PC-3 (cell line): ENCODE measurements at places on chromosomes 5 and 9. TPM values are rescaled to one million over a fixed set of nuclear protein-coding genes. Genes with fewer than 3 reads are reported as not detected.

The PCDHGC4 gene
- 0.58 and 1.5 TPM in 2 replicates for total RNA-seq

The PKD2L2 gene
- total RNA-seq: not detected in 2 replicates

The SLC45A2 gene
- not detected in 2 replicates for total RNA-seq

The KYAT1 gene
- 7.4 and 12.9 TPM in 2 replicates for total RNA-seq

The PCDH12 gene
- total RNA-seq: 0.15 TPM in 1 of 2 replicates, not detected in the other

The KIF24 gene
- 4.7 and 5.0 TPM in 2 replicates for total RNA-seq

The S1PR3 gene
- total RNA-seq: 8.4 and 10.0 TPM in 2 replicates

DNA sequence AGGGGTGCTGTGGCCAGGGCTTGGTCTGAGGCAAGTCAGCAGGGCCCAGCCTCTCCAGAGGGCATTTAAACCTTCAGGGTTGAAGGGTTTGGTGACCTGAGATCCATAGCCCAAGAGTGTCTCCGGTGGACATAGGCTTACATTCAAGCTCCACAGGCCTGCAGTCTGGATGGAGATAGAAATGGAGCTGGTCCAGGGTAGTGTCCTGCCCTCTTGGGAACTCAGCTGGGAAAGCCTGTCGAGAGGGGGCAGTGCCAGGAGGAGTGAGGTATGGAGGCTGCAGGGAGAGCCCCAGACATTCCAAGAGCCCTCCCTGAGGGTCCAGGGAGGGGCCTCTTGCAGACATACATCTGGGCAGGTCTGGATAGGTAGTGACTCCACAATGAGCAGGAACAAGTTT lies 177.0 kb upstream of the MVB12B start:
- DNase-seq: no peak

DNA sequence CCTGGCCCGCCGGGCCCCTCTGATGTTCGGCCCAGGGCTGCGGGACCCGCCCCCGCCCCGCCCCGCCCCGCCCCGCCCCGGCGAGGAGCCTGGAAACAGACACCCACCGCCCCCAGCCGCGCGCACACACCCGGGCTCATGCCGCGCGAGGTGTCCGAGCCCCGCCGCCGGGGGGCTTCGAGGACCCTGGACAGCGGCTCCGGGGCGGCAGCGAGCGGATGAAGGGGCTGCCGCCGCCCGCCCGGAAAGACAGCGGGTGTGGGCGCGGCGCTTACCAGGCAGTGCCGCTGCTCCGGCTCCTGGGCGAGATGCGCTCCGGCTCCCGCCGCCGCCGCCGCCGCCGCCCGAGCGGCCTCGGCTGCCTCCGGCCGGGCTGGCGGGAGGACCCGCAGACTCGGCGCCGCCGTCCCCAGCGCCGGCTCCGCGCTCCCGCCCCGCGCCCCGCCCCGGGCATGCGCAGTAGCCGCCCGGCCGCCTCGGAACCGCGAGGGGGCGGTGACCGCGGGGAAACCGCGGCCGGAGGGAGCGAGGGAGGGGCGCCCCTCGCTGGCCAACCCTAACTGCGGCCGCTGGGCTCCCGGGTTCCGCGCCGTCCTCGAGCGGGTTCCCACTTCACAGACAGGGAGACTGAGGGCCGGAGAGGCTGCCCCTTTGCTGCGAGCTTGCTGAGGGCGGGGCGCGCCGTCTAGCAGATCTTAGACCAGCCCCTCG lies at the start of gene GPRIN1:
GPRIN1 (minus strand) TSS at position 433 of the 711 bp plus-strand sequence. CDS start 10,322 bp downstream, outside the sequence.
- DNase-seq: peak; percentile 68

- no peak for DNase-seq
Observed at GRCh38 chr9:108360304-108360703, 495.5 kb downstream of the ACTL7B start.

DNA sequence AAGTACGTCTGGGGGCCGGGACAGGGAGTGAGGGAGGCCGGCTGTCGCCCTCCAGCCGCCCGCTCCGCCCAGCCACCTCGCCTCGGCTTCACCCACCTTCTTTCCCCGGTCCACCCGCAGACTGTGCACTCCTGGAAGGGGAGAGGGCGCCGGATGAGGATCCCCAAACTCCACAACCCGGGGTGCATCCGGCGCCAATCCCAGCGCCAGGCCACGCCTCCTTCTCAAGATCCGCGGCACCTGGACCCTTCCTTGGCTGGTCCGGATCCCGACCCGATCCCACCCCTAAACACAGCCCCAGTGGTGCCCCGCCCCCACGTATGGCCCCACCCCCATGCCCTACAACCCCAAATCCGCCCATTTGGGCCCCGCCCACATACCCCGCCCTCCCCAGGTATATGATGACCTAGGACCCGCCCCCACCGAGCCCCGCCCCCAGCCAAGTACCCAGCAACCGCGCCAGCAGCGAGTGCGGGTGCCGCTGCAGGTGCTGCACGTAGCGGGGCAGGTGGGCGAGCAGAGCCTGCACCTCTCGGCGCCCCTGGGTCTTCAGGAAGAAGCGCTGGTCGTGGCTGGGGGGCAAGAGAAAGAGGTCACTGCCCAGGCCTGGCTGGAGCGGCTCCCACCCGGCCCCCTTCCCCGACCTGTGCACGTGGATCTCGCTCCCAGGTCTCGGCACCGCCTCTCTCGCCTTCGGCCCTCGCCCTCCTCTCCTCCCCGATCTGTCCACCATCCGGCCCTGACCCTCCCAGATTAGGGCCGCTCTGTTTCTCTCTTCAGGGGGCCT lies 3.2 kb downstream of the PIP5KL1 start:
- DNase-seq: peak; percentile 50

DNA sequence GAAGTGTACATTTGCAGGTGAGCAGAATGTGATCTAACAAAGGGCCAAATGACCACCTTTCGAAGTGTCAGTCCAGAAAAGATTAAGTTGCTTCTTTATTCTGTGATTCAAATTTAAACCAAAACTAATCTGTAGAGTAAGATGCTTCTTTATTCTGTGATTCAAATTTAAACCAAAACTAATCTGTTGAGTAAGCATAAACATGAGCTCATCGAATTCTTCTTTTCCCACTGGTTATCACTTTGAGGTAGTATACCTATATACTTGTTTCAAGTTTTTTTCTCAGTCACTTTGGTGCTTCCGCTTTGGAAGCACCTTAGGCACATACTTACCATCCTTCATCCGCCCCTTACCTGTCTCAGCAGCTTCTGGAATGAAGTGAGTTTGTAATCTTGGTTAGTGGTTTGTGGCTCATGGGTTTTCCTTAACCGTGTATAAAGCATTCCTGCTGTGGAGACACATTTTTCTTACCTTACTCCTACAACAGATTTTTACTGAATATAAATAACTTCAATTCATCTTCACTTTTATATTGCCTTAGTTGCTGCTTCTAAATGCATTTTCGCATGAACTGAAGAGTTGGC lies 40.7 kb upstream of the CTXN3 start:
- DNase-seq: no peak

DNA sequence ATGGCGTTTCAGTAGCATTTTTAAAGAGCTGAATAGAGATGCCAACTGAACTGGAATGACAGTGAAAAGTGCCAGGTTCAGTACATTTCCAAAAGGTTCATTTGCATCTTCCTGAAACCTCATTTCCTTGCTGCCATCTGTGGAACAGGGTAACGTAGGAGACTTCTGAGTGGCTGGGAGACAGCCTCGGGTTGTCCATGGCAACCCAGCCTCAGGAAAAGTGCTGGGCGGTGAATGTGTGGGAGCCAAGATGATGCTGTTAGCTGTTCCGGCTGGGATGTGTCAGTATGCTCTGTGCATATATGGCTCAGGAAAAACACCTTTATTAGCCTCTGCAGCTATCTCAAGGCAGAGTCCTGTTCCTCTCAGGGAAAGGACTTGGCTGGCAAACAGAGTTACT lies 87.5 kb downstream of the KLHL3 start:
- no peak for DNase-seq

DNA sequence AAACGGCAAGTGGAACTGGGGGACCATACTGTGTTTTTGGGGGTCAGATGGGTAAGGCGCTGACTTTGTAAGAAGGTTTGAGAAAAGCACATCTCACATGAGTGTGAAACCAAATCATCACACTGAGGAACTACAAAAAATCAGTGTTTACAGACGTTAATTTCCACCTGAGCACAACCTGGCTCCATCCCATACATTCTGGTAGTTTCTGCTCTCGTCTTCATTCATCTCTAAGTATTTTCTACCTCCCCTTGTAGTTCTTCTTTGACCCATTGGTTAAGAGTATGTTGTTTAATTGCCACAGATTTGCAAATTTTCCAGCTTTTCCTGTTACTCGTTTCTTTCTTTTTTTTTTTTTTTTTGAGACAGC lies 8.9 kb upstream of the DPP7 start:
- no peak for DNase-seq

DNA sequence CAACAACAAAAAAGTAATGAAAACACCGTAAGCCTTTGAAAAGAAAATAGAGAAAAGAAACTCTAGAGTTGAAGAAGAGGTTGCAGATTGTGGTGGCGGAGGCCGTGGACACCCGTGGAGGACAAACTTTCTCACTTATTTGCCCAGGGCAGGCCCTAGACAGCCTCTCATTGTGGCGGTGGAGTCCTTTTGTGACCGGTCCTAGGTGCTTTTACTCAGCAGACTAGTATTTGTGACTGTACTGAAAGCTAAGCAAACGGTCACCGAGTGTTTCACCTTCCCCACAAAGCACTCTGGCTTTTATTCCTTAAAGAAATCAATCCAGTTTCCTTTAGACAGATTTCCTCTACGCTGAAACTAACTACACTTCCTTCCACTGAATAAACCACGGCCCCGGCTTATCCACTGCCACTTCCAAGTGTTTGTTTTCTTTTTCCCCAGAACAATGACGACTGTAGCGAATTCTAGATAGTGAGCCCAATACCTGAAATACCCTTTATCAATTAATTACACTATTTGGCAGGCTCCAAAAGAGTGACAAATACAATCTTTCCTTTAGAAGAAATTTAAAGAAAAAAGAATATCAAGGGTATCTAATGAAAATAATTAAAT lies 210.2 kb upstream of the TARS1 start:
- no peak for DNase-seq

- DNase-seq: peak; percentile 7
Observed at GRCh38 chr9:76456202-76456926, 2.6 kb upstream of the GCNT1 start.

- DNase-seq: no peak
Observed at GRCh38 chr5:74442466-74442865, 198.1 kb downstream of the ENC1 start.

DNA sequence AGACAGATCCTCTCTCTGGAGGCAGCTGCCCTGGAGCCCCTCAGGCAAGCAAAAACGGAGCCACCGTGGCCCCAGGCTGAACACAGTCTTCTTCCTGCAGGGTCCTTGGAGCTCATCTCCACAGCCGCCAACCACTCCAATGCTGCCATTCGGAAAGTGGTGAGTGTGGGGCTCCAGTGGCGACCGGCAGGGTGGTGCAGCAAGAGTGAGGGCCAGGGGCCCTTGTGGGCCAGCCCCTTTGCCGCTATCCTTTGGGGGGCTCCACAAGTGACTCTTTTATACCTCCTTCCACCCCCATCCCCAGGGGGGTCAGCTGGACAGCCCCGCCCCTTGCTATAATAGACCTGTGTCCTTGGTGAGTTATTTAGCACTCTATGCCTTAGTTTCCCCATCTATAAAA lies 47.4 kb upstream of the SUSD3 start:
- no peak for DNase-seq

DNA sequence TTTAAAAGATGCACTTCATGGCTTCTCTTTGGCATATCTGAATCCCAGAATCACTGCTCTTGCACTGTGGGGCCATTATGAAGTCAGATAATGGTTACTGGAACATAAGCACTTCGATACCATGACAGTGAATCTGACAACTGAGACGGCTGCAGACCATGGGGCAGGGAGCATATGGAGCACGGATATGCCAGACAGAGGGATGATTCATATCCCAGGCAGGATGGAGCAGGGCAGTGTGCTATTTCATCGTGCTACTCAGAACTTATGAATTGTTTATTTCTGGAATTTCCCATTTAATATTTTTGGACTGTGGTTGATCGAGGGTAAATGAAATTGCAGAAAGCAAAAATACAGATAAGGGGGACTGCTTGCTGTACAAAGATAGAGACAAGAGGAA lies 145.0 kb downstream of the EGFLAM start:
- DNase-seq: peak; percentile 29

DNA sequence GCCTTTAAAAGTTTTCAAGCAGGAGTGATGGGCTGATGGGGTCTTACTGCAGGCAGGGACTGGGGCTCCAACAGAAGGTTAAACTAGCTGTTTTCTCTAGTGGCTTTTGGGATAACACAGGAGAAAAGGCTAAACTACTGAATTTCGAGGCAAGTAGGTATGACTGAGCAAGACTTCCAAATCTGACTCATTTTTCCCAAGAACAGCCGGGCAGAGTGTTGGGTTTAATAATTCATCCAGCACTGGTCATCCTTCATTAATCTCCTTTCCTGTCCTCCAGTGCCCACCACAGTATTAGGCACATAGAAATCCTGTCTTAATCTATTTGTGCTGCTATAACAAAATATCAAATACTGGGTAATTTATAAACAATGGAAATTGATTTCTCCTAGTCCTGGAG lies 20.5 kb downstream of the MSX2 start:
- DNase-seq: no peak

DNA sequence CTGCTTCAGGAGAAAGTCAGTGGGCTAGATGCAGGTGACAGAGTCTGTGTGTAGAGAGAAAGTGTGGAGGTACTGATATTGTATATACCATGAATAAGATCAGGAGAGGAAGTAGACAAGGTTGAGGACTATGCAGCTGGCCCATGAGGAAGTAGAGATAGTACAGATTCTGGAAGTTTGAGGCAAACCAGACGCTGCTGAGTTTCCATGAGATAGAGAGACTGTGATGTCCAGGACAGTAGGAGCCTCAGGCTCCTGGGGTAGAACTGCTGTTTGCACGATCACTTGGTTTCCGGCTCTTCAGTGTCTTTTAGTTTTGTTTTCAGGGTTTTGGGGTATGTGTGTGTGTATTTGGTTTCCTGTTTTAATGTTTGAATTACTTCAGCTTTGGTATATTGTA lies 13.6 kb downstream of the OTULINL start:
- no peak for DNase-seq
